NCI-H1048 (cell line): ENCODE measurements at places on chromosomes 6 and 20.

- DNase-seq = no peak
Measured at GRCh38 chr6:155854787-155855186, 399.1 kb upstream of the NOX3 start.

- no peak for DNase-seq
Measured at GRCh38 chr6:140044626-140045025, 670.2 kb upstream of the CITED2 start.

DNA sequence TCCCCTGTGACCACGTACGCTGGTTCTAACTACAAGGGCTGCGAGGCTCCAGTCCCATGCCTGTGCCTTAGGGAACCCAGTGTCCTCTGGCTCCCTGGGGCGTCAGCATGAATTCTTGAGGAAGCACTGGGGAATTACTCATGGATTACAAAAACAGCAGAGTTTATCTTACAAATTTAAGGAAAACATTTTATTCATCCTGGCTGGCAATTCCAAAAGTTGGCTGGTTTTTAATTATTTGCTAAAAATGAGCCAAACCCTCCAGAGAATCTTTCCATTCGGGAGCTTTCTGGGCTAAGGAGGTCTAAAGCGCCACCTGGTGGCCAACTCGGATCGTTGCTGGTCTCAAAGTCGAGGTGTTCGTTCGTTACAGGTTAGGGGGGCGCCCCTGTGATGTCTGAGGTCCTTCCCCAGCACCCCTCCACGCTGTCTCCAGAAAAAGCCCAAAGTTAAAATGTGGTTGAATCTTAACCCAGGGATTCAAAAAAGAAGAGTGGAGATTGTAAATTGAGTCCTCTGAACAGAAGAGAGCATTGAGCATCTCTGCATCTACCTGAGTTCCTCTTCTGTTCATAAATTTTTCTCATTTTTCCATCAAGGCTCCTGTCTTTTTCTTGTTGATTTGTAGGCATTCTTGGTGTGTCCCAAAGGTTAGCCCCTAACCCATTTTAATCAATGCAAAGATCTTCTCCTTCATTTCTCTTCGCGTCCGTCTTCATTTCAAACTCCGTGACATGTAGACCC is 99.4 kb downstream of the BFSP1 start:
- no peak for DNase-seq

DNA sequence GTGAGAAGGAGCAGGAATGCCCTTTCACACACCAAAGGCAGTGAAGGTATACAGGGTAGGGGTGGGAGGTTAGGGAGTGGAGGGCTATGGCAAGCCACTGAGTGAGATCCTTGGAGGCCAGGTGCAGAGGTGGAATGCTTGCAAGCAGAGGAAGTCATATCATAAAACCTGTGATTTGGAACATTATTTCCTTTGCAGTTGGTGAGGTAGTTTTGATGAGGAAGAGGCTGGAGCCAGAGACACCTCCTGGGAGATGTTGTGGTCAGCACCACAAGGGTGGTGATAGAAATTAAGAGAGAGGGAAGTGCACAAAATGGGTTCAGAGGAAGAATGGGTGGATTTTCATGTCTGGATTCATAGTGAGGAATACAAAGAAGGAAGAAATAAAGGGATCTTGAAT is 73.0 kb downstream of the PLCB4 start:
- no peak for DNase-seq

GRCh38 chr6:85792254-85792653 is 149.6 kb upstream of the SYNCRIP start:
- no peak for DNase-seq

- DNase-seq = no peak
Measured at GRCh38 chr6:26243752-26244151, 121.2 kb upstream of the BTN3A2 start.

GRCh38 chr20:53660947-53661381 is 67.3 kb upstream of the ZNF217 start:
- DNase-seq = no peak

- DNase-seq = no peak
Measured at GRCh38 chr6:54266400-54266923, 41.8 kb upstream of the TINAG start.

DNA sequence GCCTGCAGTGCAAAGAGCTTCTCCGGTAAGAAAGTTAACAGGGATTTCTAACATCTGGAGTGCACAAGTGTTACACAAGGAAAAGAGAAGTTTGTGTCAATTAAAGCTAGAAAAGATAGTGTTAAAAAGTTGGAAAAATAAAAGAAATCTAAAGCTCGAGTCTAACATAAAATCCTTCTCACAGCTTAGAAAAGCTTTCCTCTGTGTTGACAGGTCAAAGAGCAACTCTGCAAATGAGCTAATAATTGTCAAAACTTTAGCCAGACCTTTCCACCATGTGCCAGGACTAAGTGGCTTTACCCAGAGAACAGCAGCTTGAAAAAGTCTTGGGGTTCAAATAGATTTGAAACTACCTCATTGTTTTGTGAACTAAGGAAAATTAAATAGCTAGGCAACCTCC is 14.8 kb downstream of the PTPRK start:
- no peak for DNase-seq

DNA sequence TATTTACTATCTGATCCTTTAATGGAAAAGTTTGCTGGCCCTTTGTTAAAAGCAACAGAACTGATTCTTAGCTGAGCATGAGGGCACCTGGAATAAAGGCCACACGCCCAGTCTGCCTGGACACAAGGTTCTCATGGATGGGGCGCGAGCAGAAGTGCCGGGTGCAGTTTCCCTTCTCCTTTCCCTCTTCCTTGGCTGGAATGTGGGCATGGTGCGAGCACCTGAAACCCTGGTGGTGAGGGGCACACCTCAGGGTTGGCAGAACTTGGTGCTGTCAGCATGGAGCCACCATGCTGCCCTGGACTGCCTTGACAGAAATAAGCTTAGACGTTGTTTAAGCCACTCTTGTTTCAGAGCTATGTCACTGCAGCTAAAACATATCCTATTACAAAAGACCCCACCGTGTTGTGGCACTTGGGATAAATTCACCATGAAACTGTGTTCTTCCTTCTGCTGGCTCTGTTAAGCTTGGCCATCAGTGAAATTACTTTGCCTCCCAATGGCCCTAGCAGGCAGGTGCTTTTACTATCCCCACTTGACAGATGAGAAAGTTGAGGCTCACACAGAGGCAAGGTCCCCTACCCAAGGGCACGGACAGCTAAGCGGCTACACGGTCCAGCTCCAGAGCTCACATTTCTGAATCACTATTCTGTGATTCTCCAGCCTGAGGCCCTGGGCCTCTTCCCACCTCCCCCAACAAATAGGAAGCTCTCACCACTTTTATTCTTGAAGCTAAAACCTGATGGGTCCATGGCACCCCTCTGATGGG is 115.9 kb downstream of the PREX1 start:
- no peak for DNase-seq
